ENCODE measurements at places on chromosomes 2 and 18.

GRCh38 chr18:24942144-24942543 lies 409.8 kb downstream of the ZNF521 start:
- DNase-seq = no peak

GRCh38 chr2:226623587-226624368 lies 175.8 kb downstream of the IRS1 start:
- peak; percentile 20 for DNase-seq

DNA sequence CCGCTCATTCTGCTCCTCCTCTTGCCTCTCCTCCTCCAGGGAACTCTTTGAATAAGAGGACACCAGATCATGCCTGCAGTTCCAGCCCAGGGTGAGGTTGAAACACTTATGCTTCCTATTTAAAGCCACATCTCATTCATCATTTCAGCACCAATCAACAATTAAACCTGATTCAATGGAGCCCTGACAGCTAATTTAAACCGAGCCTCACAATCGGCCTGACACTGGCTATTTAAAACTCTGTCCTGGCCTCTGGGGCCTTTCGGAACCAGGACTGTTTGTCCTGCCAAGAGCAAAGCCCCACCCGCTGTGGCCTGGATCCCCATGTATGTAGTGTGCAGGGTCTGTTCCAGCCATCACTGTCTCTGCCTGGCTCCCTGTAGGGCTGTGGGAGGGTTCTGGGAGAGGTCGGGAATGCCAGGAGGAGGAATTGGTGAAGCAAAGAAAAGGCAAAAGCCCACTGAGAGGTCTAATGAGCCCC lies 97.4 kb downstream of the MCFD2 start:
- DNase-seq = no peak

DNA sequence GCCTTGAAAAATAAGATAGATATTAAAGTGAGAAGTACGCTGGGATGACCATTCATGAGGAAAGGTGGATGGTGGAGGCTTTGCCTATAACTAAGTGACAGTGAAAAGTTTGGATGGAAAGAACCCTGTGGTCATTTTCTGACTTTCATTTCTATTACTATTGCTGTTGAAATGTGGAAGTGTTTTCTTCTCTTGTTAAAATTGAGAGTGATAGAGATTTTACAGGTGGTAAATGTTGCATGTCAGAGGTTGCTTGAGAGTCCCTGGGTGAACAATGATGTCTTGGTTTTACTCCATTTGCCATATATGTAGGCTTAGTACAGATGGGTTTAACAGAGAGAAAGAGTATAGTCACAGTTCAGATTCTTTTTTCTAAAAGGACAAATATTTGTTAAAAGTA lies 18.4 kb downstream of the NCOA1 start:
- DNase-seq = no peak

- no peak for DNase-seq
Observed at GRCh38 chr2:214706986-214707385, 102.5 kb downstream of the BARD1 start.

GRCh38 chr18:79857082-79857671 lies 59.4 kb downstream of the KCNG2 start:
- no peak for DNase-seq
